GM13977 (cell line): ENCODE measurements at places on chromosomes 3 and 15.

DNA sequence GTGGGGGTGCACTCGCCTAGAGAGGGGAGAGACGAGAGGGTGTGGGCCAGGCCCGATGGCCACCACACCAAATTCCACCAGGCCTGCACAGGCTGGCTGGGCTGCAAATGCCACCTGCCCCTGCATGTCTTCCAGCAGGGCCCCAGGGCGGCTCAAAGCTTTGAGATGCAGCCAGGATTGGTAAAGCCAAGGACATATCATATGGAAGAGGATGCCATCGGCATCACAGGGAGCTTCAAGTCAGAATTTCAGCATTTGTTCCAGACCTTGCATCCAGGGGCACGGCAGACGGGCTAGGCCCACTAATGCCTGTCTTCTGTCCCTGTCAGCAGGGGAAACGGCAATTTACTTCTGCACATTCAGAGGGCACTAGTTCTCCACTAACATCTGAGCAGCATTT lies 97.8 kb downstream of the NUP210 start:
- no peak for DNase-seq

DNA sequence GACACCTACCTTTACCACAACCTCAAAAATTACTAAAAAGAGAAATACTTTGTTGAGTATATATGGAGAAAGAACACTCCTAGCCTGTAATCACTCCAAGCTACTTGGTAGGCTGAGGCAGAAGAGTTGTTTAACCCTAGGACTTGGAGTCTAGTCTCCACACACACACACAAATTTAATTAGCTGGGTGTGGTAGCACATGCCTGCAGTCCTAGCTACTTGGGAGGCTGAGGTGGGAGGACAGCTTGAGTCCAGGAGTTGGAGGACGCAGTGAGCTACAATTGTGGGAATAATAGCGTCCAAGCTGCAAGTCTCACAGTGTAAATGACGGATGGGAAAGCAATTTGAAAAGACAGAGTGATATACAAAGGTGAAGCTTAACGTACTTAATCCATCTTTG lies 50.5 kb downstream of the LDHAL6B start:
- DNase-seq: no peak

DNA sequence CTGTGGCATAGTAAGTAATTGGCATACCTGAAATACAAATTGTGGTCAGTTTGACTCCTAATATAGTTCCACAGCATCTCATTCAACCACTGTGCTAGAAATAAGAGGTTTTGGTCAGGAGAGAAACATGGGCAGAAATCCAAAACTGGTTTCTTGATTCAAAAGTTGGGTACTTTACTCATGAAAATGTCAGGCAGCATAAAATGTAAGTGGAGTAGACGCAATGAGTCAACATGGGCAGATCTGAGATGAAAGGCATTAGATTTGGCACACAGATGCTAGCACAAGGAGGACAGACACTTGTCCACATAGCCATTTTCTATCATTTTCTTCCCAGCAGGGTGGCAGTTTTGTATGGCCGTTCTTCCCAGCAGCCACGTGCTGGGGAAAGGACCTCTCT lies 255.8 kb upstream of the CDIN1 start:
- DNase-seq: no peak

DNA sequence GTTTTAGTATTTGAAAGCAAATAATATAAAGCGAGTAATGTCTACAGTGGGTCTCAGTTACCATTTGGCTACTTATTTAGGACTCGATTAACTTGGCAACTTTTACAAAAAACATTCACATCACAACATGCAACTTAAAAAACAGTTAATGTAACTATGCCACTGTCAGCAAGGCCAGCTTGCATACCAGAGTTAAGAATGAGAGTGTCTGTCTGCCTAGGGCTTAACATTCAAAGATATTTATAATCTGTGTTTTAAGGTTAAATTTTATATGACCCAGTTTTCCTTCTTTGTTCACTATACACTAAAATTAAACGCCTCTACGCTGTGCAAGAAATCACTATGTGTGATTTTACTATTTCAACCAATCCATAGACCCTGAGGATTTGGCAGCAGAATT lies 5.2 kb upstream of the CDAN1 start:
- no peak for DNase-seq

DNA sequence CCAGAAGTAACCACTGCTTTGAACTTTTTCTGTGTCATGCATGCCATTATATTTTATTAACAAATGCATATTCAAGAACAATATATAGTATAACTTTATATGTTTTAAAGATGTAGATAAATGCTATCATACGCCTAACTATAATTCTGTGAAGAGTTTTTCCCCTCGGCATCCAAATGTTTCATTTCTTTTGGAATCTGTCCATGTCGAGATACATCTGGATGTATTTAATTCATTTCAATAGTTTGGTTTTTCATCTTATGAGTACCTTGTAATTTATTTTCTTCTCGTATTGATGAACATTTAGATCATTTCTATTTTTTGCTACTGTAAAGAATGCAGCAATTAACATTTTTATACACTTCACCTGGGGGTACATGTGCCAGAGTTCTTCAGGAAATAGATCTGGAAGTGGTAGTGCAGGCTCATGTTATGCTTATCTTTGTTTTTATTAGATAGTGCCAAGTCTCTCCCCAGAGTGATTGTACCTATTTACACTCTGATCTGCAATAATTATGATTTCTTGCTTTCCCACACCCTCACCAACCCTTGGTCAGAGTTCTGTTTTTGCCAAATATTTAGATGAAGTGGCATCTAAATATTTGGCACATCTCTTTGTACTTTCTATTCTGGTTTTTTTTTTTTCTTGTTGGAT lies 29.7 kb downstream of the USP13 start:
- no peak for DNase-seq

- DNase-seq: no peak
Measured at GRCh38 chr15:46061002-46061401, 426.2 kb downstream of the SQOR start.

GRCh38 chr3:14816359-14816758 lies 2.4 kb upstream of the FGD5 start:
- DNase-seq: no peak

GRCh38 chr3:194046995-194047645 lies 88.8 kb upstream of the HES1 start:
- no peak for DNase-seq

GRCh38 chr15:65379986-65380385 lies 2.2 kb upstream of the IGDCC3 start:
- no peak for DNase-seq

- DNase-seq: no peak
Measured at GRCh38 chr3:23916152-23916885, 471 bp downstream of the NKIRAS1 start.

DNA sequence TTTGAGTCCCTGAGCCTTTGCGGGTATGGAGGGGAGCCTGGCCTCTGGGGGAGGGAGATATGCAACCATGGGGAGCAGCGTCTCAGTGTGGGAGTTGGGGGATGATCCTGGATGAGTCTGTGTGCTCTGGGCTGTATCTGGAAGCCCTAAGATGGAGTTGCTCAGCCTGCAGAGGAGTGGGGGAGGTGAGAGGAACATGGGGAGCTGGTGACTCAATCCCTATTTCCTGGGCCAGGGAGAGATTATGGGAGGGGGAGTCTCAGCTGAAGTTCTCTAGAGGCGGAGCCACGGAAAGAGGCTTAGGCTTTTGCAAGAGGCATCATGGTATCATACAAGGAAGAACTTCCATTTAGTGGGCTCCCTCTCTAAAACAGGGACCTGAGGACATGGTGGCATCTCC lies 59.5 kb upstream of the TMEM115 start:
- no peak for DNase-seq

DNA sequence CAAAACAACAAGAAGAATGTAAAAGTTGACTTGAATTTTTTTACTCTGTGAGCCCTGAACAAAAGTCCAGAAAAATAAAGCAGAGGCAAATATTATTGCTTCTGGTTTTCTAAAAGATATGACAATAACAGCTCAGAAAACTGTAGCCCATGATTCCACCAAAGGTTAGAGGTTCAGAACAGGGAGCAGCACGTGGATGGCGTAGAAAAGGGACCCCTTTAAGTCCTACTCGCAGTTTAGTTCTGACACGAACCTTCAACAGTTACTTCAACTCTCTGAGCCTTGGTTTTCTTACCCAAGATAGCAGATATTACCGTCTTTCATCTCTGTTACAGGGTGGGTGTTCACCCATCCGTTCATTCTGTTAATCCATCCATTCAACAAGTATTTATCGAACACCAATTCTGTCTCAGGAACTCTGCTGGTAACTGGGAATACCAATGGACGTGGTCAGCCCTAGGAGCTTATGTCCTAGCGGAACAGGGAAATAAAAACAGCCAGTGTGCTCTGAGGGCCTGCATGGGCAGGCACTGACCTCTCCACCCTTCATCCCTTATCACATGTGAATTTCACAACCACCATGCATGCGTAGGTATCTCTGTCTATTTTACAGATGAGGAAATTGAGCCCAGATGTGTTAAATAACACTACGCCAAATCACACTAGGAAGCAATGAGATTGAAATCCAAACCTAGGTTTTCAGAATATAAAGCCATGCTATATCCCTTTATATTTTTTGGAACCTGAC lies 274.2 kb upstream of the ICE2 start:
- no peak for DNase-seq

DNA sequence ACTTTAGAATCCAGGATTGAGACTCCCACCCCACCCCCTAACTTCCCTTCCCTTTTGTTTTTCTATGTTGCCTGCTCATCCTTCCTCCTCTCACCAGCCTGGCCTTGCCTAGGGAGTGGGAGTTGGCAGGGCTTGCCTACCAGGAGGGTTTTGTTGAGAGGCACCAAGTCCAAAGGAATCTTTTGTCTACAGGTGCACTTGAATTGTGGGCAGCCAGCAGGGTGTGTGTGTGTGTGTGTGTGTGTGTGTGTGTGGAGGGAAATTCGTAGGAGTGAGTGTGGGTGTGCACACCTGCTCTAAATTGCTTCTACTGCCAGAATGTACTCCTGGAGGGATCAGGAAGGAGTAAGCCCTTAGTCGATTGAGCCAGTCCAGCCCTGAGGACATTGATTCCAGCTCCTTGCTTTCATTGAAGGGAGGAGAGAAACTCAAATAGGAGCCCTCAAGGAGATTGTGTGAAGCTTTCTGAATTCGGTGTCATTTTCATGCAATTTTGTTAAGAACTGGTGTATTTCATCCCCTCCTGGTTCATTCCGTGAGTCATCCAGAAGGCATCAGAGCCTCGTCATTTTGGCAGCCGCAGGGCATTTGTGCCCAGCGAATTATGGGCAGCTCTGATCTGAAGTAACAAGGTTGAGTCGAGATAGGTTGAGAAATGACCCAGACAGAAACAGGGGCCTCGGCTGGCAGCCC lies 112.1 kb downstream of the SLCO3A1 start:
- DNase-seq: no peak

DNA sequence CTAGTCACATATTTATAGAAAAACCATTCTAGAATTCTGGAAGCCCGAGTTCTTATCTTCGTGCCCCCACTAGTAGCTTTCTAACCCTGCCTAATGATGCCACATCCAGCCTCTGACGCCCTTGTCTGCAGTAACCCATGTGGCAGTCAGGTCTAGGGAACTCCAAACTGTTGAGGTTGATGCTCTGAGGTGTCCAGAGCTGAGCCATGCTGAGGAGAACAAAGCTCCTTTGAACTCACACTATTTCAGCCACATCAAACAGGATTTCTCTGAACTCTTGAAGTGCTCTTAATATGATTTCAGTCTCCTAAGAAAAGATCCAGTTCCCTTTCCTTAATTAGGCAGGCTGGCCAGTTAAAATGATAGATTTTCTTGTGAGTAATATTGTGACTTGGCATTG lies 150.5 kb upstream of the ST8SIA2 start:
- no peak for DNase-seq
